ENCODE measurements at places on chromosomes 13 and 19.

DNA sequence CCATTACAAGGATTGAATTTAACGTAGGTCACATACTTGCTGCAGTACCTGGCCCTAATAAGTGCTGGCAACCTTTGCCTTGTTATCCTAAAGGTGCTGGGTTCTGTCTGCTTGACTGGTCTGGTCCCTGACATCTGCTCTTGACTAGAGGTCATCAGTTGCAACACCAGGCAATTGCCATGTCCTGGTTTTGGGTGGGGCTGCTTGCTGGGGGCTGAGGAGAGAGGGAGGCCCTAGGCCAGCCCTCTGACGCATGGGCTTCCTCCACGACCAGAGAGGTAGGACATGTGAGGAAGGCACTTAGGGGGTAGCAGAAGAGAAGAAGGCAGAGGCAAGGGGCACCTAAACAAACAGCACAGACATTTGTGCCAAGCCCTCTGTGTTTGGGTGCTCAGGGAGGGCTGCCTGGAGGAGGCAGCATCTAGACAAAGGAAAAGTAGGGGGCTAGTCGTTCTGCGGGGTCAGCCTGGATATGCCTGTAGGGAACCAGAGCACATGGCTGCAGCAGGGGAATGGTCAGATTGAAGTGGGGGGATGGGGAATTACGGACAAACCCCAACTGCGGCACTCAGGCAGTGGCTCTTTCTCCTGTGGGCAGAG is 21.7 kb downstream of the VSTM2B start:
- DNase-seq: no peak

GRCh38 chr13:49608651-49609331 is 19.5 kb upstream of the ARL11 start:
- DNase-seq: no peak

DNA sequence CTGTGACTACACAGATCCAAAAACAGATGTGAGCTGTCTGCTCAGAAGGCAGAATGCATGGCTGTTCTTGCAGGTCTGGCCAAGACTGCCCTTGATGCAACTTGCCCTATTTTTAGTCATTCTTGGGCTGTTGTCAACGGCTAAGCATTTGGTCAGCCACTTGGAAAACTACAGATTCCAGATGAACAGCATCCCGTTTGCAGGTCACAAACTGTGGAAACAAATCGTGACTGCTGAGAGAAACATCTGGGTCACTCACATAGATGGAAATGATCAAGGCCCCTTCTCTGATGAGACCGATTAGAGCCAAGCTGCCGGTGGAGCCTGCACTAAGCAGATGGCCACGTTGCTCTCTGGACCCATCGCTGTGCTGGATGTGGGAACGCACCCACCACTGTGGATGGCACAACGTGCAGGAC is 15.4 kb upstream of the METTL21C start:
- DNase-seq: no peak

- peak; percentile 33 for DNase-seq
These were observed 442.7 kb downstream of the OXGR1 start for GRCh38 chr13:96551546-96551945.

- DNase-seq: peak; percentile 41
These were observed 53.2 kb upstream of the SHKBP1 start for GRCh38 chr19:40523322-40524047.

- no peak for DNase-seq
These were observed 606.5 kb downstream of the UQCRFS1 start for GRCh38 chr19:28606269-28607032.

- no peak for DNase-seq
These were observed 6.0 kb downstream of the COX6B2 start for GRCh38 chr19:55348317-55349034.

DNA sequence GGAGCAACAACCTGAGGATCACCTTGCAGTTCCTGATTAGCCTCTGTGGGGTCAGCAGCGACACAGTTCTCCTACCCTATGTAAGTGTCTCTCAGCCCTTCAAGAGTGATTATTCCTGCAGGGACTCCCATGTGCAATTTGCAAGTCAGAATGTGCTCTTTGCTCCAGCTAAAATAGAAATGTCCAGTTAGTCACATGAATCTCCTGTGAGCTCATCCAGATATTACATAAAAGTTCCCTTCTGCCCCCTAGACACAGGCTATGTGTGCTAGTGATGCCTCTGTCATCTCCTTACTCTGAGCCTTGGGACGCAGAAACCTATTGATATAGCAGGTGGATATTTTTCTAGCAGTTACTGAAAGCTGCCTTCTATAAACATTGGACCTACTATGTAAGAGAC is 105.5 kb downstream of the ZAR1L start:
- no peak for DNase-seq

DNA sequence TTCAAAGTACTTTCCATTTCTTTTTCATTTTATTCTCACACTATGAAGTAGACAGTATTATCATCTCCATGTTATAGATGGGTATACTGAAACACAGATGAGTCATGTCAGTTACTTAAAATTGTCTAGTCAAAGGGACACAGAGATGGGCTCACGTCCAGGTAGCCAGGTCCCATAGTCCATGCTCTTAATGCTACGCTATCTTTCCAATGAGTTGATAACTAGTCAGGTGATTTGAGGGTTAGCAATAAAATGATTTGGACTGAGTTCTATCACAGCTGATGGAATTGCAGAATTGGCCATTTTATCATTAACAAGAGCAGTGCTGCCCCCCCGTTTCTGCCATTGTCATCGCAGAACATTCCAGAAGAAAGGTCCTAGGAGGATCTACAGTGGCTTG is 318.9 kb downstream of the DLEU7 start:
- no peak for DNase-seq

- peak; percentile 62 for DNase-seq
These were observed 13.6 kb upstream of the C5AR1 start for GRCh38 chr19:47296036-47296435.

DNA sequence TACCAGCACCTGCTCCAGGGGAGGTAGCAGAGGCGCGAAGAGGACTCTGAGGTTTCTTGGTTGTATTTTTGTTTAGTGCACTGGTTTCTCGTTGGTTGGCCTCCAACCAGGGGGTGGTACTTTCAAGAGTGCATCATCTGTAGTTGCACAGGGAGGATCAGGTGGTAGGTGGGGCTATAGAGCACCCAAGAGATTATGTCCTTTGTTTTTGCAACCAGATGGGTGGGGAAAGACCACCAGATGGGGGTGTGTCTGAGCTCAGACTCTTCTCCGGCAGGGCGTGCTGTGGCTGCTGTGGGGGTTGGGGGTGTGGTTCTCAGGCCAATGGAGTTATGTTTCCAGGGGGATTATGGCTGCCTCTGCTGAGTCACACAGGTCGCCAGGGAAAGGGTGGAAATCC is 254.4 kb upstream of the KLF12 start:
- DNase-seq: no peak

GRCh38 chr13:56066321-56066720 is 1074.4 kb upstream of the PRR20A start:
- no peak for DNase-seq

DNA sequence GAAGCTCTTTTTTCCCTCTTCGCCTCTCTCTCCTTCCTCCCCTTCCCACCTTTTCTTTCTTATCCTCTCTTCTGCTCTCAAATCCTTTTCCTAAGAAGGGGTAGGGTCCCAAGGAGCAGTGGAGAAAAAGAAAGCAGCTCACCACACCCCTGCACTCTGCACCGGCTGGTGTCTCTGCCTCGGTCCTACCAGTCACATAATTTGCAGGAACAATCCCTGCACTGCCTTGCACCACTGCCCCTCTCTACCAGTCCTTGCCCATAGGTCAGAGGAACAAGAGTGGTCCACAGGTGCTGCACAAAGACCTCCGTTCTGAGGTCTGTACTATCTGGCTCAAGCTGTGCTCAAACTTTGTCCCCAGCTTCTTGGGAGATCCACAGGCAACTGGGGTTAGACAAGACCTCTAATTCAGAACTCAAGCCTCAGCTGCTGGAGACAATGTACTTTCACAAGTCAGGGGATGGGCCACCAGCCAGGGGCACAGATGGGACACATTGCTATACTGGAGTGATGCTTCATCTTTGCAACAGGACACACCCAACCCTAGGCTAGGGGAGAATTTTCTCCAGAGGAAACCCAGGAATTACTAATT is 125.4 kb upstream of the ZNF507 start:
- no peak for DNase-seq

GRCh38 chr19:54949412-54949811 is 2.1 kb upstream of the NLRP7 start:
- no peak for DNase-seq

GRCh38 chr19:21587117-21587461 is 81.7 kb downstream of the ZNF429 start:
- no peak for DNase-seq

DNA sequence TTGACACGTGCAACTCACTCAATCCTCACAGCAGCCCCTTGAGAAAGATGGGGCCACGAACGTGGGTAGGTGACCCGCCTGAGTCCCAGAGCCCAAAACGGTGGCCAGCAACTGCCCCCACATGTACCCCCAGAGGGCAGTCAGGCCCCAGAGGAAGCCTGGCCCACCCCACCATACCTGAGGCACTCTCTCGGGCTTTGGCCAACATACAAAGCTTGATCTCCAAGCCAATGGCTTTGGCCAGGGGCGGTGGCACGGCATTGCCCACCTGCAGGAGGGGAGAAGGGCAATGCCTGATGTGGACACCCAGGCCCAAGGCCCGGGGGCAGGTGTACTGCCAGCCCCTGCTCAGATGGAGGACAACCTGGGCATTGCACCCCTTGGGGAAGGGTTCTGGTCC is 14.3 kb upstream of the EIF3G start:
- no peak for DNase-seq

- no peak for DNase-seq
These were observed 585 bp downstream of the MAP1S start for GRCh38 chr19:17719730-17720400.

GRCh38 chr19:38665219-38665931 is 17.9 kb downstream of the ACTN4 start:
- DNase-seq: no peak

DNA sequence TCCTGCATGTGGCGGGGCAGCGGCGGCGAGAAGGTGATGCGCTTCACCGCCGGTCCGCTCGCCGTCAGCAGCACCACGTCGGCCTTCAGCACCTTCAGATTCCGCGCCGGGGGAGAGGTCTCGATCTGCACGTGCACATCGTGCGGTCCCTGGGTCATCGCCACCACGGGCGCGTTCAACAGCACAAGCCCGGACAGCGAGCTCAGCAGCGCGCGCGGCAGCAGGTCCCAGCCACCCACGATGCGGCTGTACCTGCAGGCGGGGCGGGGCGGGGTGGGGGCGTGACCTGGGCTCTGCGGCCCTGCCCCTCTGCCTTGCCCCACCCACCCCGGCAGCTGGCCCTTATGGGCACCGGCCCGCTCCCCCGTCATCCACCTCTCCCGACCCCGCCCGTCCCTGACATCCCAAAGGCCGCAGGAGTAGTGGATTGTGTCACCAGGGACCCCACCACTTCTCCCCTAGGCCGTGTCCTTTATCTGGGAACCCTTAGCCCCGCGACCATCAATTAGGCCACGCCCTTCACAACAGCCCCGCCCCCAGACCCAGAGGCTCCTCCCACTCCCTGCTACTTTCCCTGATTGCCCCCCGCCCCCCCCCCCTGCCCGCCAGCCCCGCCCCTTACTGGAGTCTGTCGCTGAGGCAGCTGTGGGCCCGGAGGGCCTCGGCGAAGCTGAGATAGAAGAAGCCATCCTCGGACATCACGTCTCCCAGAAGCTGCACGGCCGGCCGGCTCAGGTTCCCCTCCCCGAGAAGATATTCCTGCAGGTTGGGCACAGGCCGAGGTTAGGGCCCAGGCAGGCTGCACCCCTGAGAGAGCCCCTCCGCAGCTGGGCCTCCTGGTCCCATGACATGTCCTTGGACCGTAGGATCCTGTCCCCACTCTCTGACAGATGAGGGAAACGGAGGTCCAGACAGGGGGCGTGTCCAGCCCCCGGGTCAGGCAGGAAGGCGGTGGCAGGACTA is 6.1 kb downstream of the IL4I1 start:
- peak; percentile 35 for DNase-seq

GRCh38 chr19:45305007-45305406 is 17.7 kb downstream of the CKM start:
- no peak for DNase-seq

- peak; percentile 37 for DNase-seq
These were observed 54.3 kb downstream of the MTMR6 start for GRCh38 chr13:25232937-25233515.

DNA sequence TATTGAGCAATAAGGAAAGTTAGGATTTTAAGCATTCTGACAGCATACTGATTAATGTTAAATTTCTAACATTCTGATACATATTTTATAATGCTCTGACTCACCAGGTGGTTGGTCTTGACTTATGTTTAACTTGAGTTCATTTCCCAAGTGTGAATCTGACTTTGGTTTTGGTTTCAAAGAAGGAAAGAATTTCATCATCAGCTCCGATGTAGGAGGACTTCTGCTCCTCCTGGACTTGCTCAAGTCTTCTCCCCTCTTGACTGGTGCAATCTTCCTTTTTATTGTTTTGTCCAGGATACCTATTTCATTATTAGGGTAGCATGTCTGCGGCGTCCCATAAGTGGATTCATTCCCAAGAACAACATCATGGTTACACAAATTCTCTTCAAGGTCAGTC is 141.3 kb downstream of the RNF17 start:
- DNase-seq: no peak

GRCh38 chr13:42820451-42820850 is 39.1 kb downstream of the FAM216B start:
- DNase-seq: no peak

DNA sequence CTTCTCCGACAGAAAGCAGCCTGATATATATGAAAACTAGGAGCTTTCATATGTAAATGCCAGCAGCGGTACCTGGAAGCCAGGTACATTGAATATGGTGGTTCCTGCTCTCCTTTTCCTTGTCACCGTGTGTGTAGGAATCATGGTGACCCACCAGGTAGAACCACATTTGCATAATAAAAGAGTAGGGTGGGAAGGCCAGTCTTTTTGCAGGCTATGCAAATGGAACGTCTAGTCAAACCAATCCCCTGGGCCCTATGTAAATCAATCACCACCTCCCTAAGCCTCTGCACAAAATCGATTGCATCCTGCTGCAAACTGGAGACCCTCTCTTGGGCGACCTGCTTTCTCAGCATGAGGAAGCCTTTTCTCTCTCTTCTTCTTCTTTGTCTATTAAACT is 22.2 kb upstream of the ZNF181 start:
- DNase-seq: no peak

GRCh38 chr19:36112678-36113077 is 1.7 kb downstream of the OVOL3 start:
- no peak for DNase-seq

DNA sequence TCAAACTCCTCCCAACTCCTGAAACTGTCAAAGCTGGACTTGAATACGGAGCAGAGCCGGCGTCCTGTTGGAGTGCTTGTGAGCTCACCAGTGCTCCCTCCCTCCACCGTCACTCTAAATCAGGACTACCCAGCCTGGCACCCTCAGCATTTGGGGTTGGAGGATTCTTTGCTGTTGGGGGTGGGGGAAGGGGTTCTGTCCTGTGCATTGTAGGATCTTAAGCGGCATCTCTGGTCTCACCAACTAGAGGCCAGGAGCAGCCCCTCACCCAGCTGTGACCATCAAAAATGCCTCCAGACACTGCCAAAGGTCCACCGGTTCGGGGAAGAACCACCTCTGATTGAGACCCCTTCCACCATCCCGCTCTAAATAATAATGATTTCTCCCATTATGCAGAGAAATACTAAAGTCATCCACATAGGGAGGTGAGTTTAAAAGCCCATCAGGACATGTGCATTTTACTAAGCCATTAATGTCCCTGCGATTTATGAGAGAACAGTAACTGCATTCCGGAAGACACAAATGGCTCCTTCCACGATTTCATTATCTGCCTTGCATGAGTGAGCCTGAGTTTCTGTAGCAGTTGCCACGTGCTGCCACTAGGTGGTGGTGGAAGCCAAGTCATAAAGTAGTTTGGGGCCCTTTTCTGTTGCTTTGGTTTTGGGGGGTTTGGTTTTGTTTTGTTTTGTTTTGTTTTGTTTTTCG is 16.1 kb upstream of the USP29 start:
- DNase-seq: peak; percentile 11

GRCh38 chr13:64697226-64697625 is 2532.9 kb downstream of the PCDH9 start:
- DNase-seq: peak; percentile 8

Measured in NCI-H1092 treated with DMSO at 0.1 percent for 48 hours (cell line).